ENCODE measurements at places on chromosomes 13 and 19.

GRCh38 chr13:20414546-20415305, 110.9 kb downstream of the CRYL1 start:
- DNase-seq: no peak

DNA sequence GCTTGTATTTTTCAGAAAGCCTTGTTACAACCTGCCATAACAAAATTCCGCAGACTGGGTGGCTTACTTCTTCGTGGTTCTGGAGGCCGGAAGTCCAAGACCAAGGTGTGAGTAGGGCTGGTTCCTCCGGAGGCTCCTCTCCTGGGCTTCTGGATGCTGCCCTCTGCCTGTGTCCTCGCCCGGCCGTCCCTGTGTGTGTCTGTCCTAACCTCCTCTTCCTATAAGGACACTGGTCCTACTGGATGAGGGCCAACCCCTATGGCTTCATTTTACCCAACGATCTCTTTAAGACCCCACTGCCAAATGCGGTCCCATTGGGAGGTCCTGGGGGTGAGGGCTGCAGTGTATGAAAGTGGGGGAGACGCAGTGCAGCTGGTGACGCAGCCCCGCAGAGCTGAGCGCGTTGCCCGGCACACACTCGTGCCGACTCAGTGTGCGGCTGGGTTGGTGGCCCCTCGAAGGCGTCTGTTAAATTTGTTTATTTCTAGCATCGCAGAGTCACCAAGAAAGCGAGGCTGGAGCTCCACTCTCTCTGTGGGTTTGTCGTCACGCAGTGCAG, 116.7 kb downstream of the SOX1 start:
- no peak for DNase-seq

DNA sequence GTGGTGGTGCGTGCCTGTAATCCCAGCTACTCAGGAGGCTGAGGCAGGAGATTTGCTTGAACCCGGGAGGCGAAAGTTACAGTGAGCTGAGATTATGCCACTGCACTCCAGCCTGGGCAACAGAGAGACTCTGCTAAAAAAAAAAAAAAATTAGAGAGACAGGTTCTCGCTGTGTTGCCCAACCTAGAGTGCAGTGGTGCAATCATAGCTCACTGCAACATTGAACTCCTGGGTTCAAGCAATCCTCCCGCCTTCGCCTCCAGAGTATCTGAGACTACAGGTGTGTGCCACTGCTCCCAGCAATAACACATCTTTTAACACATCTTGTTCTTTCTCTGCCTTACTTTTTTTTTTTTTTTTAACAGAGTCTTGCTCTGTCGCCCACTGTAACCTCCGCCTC, 32.7 kb downstream of the CLEC17A start:
- DNase-seq: no peak

DNA sequence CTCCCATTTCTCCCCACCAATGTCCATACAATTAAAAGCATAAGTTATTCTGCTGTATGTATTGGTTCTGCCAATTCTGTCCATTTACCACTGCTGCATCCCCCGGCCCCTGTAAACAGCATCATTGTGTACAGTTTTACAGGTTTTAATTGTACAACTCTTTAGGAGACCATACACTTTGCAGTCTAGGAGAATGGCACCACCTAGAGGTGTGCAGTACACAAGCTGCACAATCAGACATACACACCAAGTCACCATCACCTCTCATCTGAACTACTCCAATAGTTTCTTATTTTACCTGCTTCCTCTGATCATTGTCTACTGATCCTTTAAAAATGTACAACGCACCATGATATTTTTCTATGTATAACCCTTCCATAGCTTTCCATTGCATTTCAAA, 855.9 kb upstream of the KLHL1 start:
- DNase-seq: no peak

- no peak for DNase-seq
Observed at GRCh38 chr13:100872761-100873160, 198.2 kb upstream of the TMTC4 start.

GRCh38 chr19:13920940-13921747, 15.1 kb downstream of the CC2D1A start:
- DNase-seq: no peak

DNA sequence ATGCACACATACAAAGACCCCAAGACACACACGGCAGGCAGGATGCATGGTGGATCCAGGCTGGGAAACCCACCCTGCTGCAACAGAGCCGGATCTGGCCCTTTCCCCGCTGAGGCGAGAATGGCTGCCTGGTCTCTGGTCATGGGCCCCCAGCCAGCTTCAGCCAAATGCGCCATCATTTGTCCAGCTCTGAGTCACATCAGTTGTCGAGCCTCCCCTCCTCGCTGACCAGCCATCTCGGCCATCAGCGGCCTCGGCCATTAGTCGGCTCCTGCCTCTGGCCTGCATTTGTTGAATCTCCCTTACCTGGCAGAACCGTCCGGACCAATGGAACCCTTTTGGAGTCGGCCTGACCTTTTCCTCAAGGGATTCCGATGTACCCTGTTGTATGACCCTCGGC, 38.5 kb upstream of the POU2F2 start:
- DNase-seq: no peak

DNA sequence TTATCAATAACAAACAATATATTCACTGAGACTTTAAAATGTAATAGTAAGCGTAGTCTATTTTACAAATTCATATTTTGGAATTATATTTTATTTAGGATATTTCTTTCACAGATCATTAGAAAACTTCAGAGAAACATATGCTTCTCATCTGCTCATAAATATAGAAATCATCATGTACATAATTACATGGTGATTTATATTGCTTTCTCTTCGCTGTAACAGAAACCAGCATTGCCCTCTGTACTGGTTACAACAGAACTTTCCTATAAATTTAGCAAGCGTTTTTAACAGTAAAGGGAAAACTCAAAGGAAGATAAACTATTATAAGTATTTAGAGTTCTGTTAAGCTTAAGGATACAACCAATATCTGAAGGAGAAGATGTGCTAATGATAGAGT, 672.8 kb downstream of the PCDH9 start:
- no peak for DNase-seq

DNA sequence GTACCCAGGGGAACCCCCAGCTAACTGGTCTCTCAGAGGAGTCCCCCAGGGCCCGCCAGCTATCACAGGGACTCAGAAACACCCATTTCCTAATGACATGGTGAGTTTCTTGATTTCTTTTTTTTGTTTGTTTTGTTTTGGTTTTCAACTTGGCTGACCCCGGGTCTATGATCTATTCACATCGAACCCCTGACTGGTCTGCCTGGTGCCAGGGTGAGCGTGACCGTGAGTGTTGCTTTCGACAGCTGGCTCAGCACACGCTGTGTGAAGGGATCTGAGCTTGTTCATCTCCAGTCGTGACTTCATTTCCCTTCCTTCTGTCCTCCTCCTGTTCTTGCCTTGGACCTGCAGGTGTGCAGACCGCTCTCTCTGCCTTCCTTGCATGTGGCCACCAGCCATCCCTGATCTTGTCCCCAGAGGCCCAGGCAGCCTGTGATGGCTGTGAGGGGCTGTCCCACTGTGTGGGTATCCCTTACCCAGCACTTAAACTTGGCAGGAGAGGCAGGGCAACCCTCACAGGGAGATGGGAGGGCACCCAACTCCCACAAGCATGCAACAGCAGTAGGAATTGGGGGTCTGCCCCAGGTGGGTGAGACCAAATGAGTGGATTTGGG, 26.2 kb downstream of the TMEM161A start:
- no peak for DNase-seq

- DNase-seq: no peak
Observed at GRCh38 chr13:92265408-92265807, 867.0 kb downstream of the GPC5 start.

Measured in T-helper 1 cell (primary cell).